CD4-positive, alpha-beta T cell treated with Interleukin-15 for 1 hour (primary cell): ENCODE measurements at places on chromosomes 3 and 15.

DNA sequence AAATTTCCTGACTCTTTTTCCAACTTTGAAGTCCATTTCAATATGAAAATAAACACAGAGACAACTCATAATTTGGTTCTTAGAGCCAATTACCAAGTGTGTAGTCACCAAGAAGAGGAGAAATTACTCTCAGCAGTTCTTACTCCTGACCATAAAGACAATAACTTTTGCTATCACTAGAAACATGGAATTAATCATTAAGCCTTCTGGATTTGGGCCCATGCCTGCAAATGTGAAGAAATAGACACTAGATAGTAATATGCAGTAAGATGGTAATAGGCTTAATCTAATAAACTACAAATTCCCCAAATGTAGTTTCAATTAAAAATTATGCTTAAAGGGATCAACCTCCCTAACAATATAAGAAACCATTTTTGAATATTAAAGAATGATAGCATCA, 185.1 kb upstream of the AGTR1 start:
- no peak for DNase-seq

DNA sequence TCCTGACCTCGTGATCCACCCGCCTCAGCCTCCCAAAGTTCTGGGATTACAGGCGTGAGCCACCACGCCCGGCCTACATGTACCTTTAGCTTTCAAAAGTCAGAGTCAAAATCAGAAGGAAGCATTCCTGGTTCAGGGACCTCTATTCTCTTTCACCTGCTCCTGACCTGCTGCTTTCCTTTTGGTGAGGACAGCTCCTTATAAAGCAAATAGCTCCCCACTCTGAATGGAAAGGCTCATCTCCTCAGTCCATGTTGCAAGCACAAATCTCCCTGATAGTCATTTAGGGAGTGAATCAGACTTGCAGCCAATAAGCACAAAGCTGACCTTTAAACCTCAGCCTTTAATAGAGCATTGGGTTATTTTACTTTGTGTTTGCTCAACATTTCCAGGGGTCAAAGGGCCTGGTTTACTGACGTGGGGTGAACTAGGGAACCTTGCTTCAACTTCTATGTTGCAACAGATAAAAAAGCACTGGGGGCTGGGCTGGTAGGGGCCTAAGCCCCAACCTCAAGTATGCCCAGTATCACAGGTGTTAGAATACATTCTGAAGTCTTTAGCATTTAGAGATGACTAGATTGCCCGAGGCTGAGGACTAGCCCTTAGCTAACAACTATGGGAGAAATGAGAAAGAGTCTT, 43.1 kb downstream of the THRB start:
- no peak for DNase-seq

DNA sequence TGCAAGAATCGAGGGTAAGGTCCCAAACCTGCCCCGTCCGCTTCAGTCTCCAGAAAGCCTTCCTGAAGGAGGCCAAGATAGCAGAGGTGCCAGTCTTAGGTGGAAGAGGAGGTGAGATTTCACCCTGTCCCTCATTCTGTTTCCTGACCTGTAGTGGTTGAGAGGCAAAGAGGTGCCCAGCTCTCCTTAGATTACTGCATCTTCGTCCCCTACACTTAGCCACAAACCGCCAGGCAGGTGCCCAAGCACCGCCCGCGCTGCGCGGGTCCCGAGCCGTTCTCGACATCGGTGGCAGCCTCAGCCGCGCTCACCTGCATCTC, 23.8 kb upstream of the POLG start:
- no peak for DNase-seq

DNA sequence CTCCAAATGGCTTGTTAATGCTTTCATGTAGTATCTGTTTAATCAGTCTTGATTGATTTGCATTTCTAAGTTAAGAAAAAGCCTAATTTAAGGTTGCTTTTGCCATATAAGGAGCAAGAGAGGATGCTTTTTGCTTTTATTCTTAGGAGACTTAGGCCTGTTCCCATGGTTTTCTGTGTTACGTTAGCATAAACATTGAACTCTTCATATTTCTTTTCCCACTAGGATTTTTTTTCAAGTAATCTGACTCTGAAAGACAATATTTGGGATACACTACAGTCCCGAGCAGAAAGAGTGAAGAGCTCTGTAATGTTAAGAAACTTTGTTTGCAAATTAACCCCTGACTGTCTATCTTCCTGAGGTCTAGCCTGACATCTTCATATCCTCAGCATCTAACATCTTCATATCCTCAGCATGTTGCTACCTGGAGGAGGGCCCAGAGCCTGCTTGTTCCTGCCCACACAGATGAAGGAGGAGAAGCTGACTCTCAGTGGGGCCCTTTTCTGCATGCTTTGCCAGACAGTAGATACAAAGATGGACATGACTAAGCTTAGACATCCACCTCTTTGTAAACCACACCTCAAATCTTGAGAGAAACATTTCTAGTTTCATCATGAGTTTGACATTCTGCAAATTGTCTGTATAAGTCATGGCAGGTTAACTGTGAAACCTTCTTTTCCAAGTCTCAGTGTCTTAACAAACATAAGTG, 86.2 kb upstream of the COL6A5 start:
- DNase-seq: no peak

DNA sequence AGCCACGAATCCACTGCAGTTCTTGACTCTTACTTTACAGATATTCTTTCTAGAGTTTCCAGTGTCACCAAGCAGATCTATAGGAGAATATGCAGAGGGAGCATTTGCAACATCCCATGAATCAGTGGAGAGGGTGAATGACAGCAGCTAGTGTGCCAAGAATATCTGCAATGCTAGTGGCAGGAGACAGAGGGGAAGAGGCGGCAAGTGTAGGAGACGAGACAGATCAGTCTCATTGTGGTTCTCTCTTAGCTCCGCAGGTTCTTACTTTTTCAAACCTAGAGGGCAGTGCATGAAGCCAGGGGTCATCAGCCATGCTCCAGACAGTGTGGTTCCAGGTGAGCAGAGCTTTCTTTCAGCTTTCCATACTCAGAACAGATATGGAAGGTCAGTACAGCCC, 744 bp downstream of the ZNF619 start:
- no peak for DNase-seq

DNA sequence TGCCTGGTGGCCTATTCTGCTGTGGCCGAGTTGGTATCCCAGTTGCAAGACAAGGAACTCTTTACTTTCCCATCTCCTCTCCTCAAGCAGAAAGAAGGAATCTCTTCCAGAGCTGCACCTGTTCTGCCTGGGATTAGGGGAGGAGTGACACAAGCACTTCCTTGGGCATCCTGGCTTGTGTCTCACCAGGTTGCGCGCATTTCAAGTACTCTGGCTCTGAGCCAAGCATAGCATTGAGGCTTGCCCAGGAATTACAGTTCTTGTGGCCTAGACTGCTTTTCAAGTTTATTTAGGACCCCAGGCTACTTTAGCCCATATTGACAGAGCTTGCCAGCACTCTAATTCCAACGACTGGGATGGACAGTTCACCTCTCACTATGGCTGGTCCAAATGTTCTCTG, 150.5 kb downstream of the RSRC1 start:
- DNase-seq: no peak

DNA sequence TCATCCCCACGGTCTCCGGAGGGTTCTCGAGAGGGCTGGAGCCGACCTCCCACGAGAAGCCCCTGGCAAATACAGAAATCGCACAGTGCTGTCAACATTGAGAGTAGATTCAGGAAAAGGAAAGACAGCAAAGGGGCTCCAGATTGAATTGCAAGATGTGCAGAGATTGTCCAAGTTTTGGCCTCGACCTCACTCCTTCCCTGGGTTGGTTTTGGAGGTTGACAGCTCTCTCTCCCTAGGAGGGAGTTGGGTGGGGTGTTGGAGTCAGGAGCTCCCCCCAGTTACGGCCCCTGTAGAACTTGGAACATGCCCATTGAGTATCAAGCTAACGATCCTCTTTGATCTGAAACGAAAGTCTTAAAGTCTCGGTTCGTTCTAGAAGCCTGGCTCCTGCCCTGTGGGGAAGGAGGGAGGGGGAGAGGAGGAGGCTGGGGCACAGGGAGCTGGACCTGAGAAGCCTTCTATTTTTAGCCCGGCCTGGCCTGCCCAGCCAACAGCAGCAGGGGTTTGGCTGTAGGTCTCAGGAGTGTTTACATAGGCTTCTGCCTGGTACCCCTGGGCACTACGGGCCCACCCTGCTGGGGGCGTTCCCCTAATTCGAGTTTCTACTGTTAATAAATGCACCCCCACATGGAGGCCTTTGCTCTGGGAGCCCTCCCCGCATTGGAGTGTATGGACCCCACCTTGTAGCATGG, 672 bp upstream of the KY start:
- DNase-seq: no peak

DNA sequence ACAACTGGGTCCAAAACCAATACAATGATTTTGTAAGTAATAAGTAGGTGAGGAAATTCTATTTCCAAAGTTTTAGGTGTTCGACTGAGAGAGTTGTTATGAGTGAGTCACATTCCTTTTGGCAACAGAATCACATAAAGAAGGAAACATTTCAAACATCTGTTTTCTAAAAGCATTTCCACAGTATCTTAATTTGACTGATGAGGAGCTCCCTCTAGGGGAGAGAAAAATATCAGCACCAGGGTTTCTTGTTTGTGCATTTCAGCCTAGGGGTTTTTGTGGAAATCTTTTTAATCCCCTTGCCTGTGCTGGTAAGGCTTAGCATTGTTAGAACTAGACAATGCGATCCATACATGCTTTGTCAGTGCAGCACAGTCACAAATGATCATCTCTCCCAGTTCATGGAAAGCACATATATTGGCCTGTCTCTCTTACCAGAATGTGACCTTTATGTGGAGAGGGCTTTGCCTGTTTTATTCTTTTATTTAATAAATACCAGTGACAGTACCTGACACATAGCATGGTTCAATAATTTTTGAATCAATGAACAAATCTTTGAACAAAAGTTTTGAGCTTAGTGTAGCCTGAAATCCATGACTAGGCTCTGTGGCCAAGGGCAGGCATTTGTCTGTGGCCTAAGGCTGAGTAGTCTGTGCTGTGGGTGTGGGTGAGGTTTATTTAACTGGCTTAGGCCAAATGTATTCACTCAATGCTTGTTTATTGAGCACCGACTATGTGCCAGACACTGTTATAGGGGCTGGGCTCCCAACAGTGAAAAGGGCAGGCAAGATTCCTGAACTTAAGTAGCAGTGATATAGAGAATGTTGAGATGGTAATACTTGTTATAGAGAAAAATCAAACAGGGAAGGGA, 21.1 kb upstream of the IQCF6 start:
- no peak for DNase-seq

DNA sequence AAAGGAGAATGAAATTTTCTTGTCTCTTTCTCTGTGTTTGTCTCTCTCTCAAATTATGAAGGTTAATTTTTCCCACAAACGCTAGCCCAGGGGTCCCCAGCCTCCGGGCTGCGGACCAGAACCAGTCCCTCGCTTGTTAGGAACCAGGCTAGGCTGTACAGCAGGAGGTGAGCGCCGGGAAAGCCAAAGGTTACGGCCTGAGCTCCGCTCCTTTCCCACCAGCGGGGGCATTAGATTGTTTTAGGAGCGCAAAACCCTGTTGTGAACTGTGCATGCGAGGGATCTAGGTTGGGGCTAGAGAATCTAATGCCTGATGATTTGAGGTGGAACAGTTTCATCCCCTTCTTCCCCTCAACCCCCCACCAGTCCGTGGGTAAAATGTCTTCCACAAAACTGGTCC, 74.7 kb upstream of the ZNF385D start:
- no peak for DNase-seq

- DNase-seq: no peak
Measured at GRCh38 chr3:186107215-186108105, 1.4 kb downstream of the ETV5 start.

DNA sequence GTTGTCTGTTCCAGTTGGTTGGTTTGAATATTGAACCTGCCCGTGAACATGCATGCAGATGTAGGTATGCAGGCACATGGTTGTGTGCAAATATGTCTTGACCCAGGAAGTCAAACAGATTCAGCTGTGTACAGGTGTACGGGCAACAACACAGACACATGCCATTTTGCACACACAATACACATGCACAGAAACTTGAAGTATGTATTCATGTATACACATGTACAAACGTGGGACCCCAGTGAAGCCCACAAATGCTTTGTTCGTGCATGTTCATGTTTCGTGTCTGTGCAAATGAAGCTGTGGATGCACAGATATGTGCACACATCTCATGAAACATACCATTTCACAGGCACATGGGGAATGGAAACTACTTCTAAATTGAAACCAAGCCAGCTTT, 30.7 kb downstream of the IDH3A start:
- DNase-seq: no peak
